ENCODE measurements at places on chromosomes 3 and 15.

DNA sequence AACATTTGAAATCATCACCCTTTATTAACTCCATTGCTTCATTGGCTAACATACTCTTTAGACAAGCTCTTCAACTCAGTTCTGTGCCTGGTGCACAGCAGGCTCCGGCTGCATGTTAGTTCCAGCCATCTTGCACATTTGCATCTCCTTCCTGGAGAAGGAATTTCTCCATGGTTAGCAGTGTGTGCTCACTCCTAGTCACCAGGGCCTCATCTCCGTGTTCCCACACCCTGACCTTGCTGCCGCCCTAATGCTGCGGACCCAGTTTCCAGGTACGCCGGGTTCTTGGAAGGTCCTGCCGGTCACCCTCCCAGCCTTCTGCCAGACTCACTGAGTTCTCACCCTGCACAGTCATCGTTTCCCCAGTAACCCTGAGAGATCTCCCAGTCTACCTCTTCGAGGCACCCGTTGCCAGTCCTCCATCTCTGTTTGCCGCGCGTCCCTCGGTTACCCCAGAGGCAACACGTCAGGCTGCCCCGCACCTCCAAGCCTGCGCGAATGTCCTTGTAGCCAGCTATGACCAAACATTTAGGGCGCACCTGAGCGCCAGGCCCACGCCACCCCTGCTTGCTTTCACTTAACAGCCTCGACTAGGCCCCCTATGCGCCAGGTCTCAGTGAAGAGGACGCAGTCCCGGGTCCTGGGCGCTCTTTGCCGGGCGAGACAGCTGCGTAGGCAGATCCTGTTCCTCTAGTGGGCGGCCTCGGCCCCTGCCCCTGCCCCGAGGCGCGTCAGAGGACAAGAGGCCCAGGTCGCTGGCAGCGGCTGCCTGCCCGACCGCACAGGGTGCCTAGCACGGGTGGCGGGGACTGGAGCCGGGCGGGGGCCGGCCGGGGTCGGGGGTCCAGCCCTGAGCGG lies 747 bp upstream of the ZNF592 start:
- DNase-seq, result peak; percentile 34

- no peak for DNase-seq
Observed at GRCh38 chr15:40846841-40847222, 3.0 kb downstream of the SPINT1 start.

- no peak for DNase-seq
Observed at GRCh38 chr15:86571873-86572272, 492.2 kb downstream of the AGBL1 start.

DNA sequence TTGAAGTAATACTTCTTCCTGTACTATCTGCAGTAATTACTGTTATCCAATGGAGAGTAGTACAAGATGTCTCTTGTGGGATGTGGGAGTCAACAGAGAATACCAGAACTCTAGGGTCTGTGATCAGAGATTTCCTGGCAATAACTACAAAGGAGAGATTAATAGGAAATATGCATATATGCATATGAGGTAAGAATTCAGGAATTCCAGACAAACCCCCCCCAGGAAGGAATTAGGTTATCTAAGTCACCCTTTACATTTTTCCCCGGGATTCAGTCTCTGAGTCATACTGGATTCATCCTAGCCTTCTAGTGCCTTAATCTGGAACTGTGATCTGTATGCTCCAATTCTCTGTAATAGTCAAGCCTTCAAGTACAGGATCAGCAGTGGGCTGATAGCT lies 49.4 kb downstream of the GTF2E1 start:
- DNase-seq, result no peak

DNA sequence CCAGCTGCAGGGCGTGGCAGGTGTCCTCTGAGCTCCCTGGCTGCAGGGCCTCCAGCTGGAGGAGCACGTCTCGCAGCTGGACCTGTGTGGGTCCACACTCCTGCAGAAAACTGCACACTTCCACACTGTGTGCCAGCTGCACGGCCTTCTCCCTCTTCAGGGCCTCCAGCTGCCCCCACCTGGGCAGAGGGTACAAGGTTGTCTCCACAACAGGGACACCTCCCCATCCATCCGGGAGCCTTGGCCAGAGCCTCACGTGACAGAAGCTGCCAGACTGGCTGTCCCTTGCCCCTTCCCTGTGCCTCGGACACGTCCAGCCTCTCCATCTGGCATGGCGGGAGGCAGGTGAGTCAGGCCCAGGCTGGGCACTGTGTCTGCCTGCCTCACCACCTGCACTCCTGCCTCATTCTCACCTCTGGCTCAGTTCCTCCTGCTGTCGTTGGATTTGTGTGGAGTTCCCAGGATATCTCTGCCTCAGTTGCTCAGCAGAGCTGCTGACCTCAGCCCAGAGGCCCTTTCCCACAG lies 14.5 kb downstream of the SPTBN5 start:
- no peak for DNase-seq

- no peak for DNase-seq
Observed at GRCh38 chr3:194286375-194287146, 64.6 kb downstream of the CPN2 start.

- DNase-seq, result no peak
Observed at GRCh38 chr3:3286014-3286413, 106.5 kb upstream of the CRBN start.

DNA sequence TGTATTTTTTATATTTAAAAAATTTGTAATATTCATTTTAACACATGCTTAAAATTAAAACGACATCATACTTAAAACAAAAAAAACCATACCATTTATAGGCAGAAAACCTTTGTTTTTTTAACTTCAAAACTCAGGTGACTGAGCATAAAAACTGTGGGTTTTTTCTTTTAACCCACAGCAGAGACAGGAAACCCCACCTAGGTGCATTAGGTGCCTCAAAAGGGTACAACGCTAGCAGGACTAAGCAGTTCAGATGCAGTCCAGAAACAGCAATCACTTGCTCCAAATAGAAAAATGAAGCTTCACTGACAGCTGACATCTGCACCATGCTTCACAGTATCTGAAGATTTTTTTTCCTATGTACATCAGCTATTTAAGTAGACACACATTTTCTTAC lies 52.3 kb downstream of the GLB1 start:
- DNase-seq, result no peak

DNA sequence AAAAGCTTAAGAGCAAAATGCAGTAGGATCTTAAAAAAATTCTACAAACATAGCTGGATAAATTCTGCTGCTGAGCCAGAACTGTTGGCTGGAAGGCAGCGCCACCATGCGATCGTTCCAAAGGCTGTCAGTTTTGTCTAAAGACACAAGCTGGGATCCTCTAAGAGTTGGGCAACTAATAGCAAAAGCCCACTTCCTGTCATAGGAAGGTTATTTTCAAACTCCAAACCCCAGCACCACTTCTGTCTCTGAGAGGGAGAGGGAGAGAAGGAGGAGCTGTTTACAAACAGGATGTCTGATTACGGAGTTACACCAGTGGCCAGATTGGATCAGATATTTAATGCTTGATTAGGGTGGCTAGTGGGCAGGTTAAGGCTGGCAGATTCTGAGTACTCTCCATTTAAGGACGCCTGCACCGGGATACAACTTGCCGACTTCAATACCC lies 44.0 kb downstream of the EIF4E3 start:
- DNase-seq, result peak; percentile 59

DNA sequence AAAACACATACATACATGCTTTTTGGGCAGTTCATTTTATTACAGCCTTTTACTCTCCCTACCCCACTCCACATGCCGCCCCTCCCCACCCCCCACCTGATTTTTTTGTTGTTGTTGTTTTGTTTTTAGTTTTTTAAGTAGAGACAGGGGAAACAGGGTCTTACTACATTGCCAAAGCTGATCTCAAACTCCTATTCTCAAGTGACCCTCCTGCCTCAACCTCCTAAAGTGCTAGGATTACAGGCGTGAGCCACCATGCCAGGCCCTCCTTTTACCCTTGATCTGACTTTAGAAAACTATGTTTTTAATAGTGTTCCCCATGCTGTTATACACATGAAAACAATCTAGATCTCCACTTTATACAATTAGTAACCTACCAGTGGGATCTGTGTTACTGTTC lies 14.8 kb downstream of the PDE12 start:
- DNase-seq, result no peak

DNA sequence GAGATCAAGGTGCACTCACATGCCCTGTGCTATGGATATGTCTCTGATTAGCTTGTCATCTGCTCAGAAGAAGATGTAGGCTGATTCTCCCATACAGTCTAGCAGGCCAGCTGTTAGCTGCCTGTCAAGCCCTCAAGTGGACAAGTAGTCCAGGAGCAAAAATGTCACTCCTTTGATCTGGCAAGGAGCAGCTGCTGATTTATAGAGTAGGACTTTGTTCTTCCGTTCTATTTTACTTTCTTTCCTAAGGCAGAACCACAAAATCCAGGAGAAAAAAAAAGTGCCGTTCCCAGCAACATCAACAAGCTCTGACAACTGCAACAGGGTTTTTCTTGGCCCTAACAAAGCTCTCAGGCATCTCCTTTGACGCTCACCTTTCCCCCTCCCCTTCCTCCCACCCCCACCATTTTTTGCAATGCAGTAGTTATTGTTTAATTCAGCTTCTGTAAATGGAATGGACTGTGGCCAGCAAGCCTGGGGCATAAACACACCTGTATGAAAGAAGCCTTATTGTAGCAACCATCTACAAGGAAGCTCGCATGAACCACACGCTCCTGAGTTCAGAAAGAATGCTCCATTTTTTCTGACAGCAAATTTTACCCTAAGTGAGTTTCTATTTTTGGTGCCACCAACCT lies 196.3 kb downstream of the MEIS2 start:
- DNase-seq, result no peak

GRCh38 chr3:70811880-70812279 lies 499.4 kb upstream of the MDFIC2 start:
- peak; percentile 35 for DNase-seq

GRCh38 chr15:67783303-67783702 lies 42.0 kb upstream of the SKOR1 start:
- no peak for DNase-seq

DNA sequence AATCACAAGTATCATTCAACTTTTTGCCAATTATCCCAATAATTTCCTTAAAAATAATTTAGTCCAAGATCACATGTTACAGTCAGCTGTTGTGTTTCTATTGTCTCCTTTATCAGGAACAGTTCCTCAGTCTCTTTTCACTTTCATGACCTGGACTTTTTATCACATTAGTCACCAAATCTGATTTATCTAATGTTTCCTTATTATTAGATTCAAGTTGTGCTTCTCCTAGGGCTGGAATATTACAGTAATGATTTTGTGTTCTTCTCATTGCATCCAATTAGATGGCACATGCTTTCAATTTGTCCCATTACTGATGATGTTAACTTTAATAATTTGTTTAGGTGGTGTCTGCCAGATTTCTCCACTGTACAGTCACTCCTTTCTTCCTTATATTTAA lies 66.3 kb upstream of the DCBLD2 start:
- DNase-seq, result no peak

DNA sequence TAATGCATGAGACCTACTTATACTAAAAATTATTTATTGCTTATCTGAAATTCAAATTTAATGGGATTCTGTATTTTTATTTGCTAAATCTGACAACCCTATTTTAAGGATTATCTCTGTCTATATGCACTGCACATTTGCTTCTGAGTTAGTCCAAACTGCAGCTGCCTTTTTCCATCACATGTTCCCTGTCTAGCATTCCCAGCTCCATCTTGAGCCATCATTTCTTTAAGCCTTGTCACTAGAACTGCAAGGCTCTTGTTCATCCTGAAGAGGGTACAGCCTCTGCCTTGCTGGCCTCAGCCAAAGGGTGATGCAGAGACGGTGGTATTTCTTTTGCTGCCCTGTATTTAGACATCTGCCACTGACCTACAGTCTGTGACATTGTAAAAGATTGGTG lies 125.8 kb upstream of the STT3B start:
- DNase-seq, result no peak

- DNase-seq, result no peak
Observed at GRCh38 chr3:137988152-137988551, 21.8 kb upstream of the CLDN18 start.

DNA sequence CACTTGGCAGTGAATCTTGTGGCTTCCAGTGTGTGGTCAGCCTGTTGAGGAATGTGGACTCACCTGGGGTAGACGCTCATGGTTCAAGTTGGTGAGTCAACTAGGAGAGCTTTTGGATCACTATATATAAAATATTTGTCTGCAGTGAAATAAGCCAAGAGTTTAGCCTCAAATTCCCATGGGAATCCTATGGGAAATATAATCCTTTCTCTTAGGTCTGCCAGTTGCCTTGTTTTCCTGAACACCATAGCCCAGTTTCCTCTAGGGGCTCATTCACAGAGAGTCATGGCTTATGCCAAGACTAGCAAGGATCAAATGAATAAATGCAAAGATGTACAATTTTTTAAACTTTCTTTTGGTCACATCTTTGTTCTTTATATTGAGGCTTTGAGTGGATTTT lies 100.1 kb upstream of the NPHP3 start:
- DNase-seq, result no peak

GRCh38 chr3:21913791-21914190 lies 162.8 kb upstream of the ZNF385D start:
- DNase-seq, result peak; percentile 82

DNA sequence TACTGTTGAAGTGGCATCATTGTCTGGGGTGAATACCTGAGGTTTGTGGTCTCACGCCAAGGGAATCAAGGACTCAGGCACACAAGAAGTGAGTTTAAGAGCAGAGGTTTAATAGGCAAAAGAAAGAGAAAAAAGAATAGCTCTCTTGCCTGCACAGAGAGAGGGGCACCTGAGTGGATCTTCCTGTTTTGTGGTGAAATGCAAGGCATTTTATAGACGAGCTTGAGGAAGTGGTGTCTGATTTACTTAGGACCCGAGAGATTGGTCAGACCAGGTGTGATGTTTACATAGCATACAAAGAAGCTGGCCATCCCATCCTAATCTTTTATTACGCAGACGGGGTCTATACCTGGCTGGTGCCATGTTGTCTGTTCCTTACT lies 13.2 kb downstream of the CCR5 start:
- no peak for DNase-seq

- no peak for DNase-seq
Observed at GRCh38 chr3:100777271-100777670, 68.0 kb downstream of the TFG start.

- DNase-seq, result no peak
Observed at GRCh38 chr3:73136941-73137340, 75.5 kb downstream of the EBLN2 start.

- DNase-seq, result no peak
Observed at GRCh38 chr15:85709250-85709649, 85.5 kb downstream of the KLHL25 start.

DNA sequence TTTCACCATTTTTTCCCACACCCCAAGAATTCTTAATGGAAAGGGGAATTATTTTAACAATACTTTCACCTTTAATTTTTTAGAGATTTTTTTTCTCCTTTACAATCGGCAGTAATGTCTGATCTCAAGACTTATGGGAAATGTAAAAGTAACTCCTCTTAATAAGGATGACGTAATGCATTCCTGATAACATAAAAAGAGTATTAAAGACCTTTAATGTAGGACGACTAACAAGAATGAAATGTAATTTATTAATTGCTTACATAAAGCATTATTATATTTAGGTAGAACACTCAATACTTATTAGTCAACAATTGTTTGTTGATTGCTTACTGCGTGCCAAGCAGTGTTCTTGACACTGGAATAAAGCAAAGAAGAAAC lies 416.8 kb upstream of the NAALADL2 start:
- no peak for DNase-seq

DNA sequence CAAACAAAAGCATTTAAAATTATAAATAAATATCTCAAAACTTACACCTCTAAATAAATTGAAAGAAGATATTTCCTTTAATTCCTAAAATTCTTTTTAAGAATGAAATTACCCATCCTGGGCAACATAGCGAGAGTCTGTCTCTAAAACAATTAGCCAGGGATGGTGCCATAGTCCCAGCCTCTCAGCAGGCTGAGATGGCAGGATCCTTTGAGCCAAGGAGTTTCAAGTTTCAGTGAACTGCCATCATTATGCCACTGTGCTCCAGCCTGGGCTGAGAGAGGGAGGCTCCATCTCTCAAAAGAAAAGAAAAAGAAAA lies 25.4 kb downstream of the AADAC start:
- DNase-seq, result no peak
